Activated T-helper 9 cell treated with anti-CD3 and anti-CD28 coated beads, Interleukin-2, amount 50 U/mL, for 16 hours (primary cell): ENCODE measurements at places on chromosomes 12 and 14.

- no peak for DNase-seq
Observed at GRCh38 chr14:70442750-70443149, 9.2 kb upstream of the ADAM21 start.

DNA sequence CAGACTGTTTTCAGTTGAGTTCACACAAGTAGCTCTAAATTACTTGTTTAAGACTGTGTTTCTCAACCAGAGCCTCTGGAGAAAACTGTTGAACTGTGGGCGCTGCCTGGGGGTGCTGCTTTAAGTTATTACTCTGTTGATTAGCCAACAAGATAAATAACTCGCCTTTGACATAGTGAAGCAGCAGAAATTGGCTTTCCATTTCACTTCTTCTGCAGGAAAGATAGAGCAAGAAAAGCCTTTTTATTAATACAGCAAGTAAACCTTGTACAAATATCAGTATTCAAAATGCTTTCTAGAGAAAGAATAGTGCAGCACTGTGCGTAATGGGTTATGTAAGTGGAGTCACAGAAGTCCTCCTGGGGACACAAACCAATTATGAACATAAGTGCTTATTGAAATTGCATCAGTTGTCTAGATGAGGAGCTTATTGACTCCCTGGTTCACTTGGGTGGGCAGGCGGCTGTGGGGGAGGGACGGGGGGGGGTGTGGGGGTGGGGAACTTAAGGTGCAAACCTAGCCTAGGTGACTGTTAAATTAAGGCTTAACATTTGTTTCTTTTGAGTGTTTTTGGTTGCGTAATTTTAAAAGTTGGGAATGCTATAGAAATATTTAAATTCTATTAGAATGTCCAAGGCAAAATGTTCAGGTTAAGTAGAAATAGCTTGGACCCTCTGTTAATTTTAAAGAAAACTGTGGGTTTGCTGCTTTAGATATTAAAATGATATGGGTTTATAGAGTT is 6.3 kb downstream of the FRS2 start:
- DNase-seq: no peak

DNA sequence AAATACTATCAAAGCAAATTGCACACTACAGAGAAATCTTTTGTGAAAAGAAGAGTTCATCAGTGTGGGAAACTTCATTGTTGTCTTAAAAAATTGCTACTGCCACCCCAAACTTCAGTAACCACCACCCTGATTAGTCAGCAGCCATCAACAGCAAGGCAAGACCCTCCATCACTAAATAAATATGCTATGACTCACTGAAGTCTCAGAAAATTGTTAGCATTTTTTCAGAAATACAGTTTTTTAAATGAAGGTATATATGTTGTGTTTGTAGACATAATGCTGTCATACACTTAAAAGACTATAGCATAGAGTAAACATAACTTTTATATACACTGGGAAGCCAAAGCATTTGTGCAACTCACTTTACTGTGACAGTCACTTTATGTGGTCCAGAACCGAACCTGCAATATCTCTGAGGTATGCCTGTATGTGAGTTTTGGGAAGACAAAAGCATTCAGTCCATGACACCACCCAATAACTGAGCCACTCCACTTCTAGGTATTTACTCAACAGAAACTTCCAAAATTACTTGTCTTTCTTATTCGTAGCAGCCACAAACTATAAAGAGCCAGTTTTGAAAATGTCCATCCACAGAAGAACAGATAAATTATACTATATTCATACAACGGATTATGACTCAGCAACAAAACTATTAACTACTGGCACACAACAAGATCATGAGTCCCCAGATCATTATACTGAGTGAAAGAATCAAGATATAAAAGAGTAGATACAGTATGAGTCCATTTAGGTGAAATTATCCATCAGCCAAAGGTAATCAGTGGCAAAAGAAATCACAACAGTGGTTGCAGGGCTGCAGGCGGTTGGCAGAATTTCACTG is 649.6 kb downstream of the BCL11B start:
- DNase-seq: no peak

- DNase-seq: no peak
Observed at GRCh38 chr12:62957233-62957953, 22.4 kb upstream of the PPM1H start.

DNA sequence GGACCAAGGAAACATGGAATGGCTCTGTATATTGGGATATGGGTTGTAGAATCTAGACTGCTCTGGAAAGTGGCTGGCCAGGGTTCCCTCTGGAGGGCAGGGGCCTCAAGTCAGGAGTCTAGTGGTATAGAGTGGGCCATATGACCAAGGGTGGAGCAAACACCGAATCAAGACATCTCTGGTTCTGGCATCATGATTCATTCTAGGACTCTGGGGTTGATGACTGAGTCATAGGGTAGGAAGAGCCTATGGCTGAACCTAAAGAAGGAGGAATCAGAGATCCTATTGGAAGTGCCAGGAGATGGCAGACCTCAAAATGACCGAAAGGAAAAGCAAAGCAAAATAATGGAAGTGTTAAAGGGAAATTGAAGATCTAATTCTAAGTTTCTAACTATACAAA is 356.4 kb upstream of the PRICKLE1 start:
- DNase-seq: no peak

GRCh38 chr12:104247698-104248097 is 32.1 kb downstream of the TXNRD1 start:
- DNase-seq: no peak

GRCh38 chr14:103097244-103097993 is 2.9 kb downstream of the EXOC3L4 start:
- DNase-seq: no peak

DNA sequence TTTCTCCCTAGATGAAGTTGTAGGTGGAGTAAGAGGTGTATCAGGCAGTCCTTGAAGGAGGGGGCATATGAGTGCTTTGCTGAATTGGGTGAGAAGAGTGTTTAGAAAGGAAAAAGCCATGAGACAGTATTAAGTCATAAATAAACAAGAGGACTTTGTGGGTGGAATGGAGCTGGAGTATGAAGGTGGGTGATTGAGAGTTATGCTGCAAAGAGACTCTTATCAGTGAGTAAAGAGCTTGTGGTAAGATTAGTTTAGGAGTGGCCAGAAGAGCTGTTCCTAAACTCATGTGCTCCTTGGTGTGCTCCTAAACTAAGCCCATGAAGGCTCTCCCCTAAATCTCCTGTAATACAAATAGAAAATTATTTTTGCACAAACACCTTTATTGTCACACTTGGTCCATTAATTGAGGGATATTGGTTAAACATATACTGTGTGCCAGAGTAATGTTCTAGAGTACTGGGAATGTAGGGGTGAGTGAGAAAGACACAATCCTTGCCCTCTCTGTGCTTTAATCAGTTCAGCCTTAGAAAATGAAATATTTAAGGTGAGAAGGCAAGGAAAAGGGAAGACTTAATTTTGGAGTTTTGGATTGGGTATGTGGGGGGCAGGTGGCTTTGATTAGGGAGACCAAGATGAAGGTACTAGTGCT is 9.8 kb downstream of the CHPT1 start:
- no peak for DNase-seq

DNA sequence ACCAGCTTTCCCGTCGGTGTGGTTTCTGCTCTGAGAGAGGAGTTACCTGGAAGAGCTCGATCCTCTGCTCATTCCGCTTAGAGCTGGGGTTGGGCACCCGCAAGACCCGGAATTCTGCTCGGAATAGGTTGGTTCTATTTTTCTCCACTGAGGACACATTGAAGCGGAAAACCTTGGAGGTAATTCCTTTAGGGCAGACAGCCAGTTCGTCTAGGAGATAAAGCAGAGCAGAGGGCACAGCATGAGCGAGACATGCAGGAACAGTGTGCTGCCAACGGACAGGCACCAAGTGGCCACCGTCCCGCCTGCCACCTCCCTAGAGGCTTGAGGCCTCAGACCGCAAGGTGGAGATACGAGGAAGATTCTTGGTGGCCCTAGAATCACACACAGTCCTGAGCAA is 10.3 kb downstream of the TGFB3 start:
- DNase-seq: no peak

GRCh38 chr12:107545737-107546353 is 139.8 kb upstream of the PWP1 start:
- DNase-seq: no peak

DNA sequence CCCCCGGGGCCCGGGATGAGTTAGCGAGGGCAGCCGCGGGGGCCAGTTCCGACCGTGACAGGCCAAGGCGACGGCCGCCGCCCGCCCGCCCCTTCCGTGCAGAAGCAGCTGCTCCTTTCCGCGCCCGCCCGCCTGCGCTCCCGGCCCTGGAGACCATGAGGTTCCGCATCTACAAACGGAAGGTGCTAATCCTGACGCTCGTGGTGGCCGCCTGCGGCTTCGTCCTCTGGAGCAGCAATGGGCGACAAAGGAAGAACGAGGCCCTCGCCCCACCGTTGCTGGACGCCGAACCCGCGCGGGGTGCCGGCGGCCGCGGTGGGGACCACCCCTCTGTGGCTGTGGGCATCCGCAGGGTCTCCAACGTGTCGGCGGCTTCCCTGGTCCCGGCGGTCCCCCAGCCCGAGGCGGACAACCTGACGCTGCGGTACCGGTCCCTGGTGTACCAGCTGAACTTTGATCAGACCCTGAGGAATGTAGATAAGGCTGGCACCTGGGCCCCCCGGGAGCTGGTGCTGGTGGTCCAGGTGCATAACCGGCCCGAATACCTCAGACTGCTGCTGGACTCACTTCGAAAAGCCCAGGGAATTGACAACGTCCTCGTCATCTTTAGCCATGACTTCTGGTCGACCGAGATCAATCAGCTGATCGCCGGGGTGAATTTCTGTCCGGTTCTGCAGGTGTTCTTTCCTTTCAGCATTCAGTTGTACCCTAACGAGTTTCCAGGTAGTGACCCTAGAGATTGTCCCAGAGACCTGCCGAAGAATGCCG is 699 bp downstream of the MGAT2 start:
- DNase-seq: peak; percentile 44

DNA sequence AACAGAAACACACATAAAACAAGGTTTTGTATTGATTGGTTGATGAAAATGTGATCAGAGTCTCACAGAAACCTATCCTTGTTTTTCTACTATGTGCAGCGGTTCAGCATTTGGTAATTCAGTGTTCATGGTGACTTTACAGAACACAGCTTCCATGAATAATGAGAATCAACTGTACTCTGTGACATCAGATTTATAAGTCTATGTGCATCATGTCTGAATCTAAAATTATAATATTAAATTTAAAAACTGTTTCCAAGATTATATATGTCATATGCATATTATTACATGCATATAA is 104.3 kb downstream of the SLC16A7 start:
- no peak for DNase-seq

GRCh38 chr12:64010069-64010686 is 165.7 kb downstream of the SRGAP1 start:
- no peak for DNase-seq

- DNase-seq: peak; percentile 1
Observed at GRCh38 chr14:52069307-52070050, 620 bp upstream of the NID2 start.

DNA sequence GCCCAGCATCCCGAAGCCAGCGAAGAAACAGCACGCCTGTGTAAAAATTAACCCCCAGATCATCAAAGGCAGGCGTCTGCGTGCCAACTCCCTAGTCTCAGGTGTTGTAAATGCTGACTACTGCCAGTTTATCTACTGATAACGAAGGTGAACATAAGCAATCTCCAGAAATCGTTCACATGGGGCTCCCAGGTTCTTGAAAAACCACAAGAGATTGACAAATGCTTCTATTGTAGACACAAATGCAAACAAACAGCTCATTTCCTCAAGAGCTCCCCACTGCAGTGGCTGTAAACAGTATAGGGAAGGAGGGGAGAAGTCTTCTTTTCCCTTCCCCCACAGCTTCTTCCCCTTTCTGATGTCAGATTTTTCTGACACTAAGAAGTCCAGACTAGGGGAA is 5.3 kb upstream of the PLEKHG3 start:
- DNase-seq: no peak

DNA sequence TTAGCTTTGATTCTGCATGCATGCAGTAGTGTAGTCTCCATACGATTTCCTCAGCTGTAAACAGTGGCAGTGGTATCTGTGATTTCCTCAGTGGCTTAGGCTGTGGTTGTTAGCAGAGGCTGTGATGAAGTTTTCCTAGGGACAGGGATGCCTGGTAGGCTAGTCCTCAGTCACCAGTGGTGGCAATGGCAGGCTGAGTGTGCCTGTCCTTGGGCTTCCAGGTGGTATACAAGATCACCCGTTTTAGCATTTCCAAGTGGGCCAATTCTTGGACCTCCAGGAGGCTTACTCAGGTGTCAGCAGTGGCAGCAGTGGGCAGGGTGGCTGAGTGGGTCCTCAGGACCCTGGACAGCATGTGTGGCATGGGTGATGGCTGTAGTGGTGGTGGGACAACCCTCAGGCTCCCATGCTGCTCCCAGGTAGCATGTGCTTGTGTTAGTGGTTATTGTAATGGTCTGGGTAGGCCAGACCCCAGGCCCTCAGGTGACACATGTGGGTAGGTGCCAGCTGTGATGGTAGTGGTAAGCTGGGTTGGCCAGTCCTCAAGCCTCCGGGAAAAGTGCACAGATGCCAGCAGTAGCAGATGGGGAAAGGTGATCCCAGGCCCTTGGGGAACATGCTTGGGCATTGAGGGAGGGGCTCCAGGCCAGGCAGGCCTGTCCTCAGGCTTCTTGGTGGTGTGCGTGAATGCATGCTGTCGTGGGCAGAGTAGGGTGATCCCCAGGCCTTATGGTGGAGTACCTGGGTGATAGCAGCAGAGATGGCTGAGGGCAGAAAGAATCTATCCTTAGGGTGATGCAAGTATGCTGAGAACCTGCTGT is 146.5 kb downstream of the PAPOLA start:
- DNase-seq: no peak

GRCh38 chr12:88812610-88813009 is 232.3 kb upstream of the KITLG start:
- no peak for DNase-seq

- DNase-seq: no peak
Observed at GRCh38 chr14:68397822-68398221, 395.0 kb downstream of the ZFP36L1 start.

DNA sequence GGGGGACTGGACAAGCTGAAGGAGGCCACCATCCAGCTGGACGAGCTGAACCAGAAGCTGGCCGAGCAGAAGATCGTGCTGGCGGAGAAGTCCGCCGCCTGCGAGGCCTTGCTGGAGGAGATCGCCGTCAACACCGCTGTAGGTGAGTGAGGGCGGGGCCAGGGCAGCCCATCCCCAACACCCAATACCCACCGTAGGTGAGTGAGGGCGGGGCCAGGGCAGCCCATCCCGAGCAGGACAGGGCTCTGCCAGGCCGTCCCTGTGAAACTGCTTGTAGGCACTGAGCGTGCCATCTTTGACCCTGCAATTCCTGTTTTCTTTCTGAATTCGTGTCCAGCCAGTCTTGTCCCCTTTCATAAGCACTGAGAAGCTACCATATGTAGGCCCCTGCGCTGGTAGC is 74.0 kb downstream of the CCDC92 start:
- no peak for DNase-seq

DNA sequence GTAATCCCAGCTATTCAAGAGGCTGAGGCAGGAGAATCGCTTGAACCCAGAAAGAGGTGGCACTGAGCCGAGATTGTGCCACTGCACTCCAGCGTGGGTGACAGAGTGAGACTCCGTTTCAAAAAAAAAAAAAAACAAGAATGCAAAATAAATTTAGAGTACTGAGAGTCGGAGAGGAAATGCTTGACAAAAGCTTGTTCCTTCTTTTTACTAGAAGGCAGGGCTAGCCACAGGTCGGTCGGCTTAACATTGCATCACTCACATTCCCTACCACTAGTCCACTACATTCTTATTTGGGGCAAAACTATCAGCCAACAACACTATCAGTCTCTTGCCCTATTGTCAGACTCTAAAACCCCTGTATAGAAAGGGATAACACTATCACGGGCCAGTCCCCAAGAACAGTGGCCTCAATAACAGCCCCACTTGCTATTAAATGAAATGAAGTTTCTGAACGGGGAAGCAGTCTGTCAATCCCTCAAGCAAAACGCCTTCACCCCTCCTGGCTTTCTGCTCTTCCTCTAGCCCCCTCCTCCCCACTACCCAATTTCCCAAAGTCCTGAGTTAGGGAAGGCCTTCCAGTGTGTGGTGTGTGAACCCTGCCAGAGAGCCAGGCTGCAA is 1.0 kb downstream of the RNF41 start:
- no peak for DNase-seq
